Neural crest cell (in vitro differentiated cells): ENCODE measurements at places on chromosomes 5 and 9.

- no peak for DNase-seq
These were observed 5.1 kb upstream of the FBXO38 start for GRCh38 chr5:148378670-148379069.

- DNase-seq, result peak; percentile 79
These were observed at the start of gene KLF4 for GRCh38 chr9:107489687-107490605. Gene KLF4, minus strand, starts transcription at chr9:107489769. Its CDS starts 597 bp downstream, at chr9:107489172.

DNA sequence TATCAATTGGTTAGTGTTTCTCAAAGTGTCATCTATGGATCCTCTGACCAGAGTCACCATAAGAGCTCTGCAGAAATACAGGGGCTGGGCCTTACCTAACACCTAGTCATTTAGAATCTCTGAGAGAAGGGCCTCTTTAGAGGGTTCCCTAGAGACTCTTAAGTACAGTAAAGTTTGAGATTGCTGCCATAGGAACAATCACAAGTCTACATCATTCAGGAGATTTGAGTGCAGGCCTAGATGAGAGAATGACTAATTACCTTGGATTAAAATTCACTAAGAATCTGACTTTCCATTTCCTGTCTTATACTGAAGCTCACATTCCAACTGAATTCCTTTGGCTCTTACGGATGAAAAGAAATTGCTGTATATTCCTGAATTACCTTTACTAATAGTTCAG is 182.1 kb upstream of the PTGER4 start:
- DNase-seq, result no peak

DNA sequence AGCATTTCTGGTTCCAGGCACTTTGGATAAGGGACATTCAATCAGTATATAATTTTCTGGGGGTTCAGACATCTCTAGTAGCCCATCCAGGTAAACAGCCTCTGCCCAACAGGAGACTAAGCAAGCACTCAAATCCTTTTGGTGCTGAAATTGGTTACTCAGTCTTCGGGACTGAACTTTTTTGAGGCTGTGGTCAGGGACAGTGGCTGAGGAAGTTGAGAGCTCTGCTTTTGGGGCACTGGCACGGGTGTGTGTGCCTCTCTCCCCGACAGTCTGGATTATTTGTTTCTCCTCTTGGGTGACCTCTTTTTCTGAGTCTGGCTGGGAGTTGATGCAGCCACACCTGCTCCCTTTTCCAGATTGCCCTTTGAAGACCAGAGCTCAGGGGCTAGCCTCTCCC is 47.6 kb downstream of the ACER2 start:
- no peak for DNase-seq

DNA sequence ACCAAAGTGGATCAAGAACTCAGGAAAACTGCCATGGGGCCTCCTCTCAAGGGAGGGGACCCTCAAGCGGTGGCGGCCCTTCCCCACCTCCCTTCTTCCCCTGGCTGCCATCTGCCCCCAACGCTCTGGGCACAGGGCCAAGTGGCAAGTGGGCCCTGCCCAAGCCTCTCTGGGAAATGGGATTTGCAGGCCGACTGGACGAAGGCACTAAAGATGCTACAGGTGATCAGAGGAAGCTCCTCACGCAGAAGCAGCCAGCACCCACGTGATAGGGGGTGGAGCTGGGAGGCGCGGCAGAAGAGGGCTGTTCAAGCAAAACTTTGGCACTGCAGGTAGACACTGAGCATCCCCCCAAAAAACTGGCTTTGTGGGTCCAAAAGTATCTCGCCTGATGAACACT is 52.7 kb upstream of the UBTD2 start:
- no peak for DNase-seq
